Activated CD4-positive, alpha-beta T cell treated with anti-CD3 and anti-CD28 coated beads, Interleukin-2, amount 50 U/mL, for 48 hours (primary cell): ENCODE measurements at places on chromosomes 3 and 15.

DNA sequence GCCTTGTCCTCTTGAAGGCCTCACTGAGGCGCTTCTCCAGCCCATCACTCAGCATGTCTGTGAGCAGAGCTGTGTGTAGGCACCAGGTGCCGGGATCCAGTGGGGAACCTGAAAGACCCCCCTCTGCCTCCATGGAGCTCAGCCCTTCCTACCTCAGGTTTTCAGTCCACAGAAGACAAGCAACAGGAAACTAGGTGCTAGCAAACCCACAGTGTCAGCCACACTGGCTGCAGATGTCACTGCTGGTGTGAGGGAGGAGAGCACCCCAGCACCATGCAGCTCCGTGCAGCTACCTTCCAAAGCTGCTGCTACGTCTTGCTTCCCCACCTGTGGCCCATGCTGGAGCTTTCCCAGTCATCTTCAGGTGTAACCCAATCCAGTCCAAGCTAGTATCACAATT is 17.9 kb downstream of the PSTPIP1 start:
- no peak for DNase-seq

GRCh38 chr3:18968120-18968519 is 180.2 kb upstream of the KCNH8 start:
- no peak for DNase-seq

DNA sequence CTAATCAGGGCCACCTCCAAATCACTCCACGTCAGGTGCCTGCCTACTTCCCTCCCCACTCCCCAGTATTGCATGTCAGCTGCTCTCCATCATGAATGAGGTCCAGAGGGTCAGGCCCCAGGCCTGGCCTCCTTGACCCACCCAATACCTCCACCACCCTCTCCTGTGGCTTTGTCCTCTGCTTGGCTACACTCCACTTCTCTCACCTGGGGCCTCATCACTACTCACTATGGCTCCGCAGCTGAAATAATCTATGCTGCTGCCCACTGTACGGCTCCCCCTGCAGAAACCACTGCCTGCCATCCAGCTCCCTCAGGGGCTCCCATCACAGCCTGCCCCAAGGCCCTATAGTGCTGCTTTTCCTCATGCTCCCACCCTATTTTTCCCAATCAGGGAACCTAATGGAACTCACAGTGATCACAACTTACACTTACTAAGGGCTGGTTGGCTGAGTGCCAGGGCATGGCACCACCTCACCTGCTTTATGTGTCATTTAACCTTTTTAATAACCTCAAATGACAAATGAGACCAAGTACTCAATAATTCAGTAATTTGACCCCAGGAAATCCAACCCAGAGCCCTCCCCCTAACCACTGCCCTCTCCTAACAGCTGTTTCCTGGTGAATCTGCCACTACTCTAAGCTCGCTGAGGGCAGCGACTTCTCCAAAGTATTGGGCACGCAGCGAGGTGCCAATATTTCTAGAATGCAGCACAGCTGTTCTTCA is 2.3 kb downstream of the GORASP1 start:
- no peak for DNase-seq

DNA sequence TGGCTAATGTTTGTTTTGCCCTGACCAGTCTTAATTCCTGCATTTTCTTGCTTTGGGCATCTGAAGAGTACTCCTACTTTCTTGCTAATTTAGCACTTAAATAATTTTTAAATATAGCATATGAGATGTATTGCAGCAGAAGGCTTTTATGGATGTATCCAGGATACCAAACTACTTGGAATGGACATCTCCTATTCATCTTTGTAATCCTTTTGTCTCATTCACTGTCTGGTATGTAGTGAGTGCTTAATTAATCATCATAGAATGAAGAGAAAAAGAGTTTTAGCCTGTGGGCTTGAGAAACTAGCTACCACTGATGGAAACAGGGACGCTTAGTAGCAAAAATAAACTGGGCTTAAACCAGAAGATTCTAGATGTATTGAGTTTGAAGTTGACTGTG is 40.6 kb downstream of the MEX3B start:
- DNase-seq, result no peak

- DNase-seq, result no peak
Measured at GRCh38 chr3:16807391-16807790, 77.4 kb upstream of the PLCL2 start.

- no peak for DNase-seq
Measured at GRCh38 chr3:170739410-170739809, 130.6 kb downstream of the RPL22L1 start.

GRCh38 chr3:14494279-14494972 is 45.7 kb downstream of the GRIP2 start:
- DNase-seq, result no peak

- DNase-seq, result peak; percentile 32
Measured at GRCh38 chr15:58472821-58473581, 41.2 kb downstream of the LIPC start.

DNA sequence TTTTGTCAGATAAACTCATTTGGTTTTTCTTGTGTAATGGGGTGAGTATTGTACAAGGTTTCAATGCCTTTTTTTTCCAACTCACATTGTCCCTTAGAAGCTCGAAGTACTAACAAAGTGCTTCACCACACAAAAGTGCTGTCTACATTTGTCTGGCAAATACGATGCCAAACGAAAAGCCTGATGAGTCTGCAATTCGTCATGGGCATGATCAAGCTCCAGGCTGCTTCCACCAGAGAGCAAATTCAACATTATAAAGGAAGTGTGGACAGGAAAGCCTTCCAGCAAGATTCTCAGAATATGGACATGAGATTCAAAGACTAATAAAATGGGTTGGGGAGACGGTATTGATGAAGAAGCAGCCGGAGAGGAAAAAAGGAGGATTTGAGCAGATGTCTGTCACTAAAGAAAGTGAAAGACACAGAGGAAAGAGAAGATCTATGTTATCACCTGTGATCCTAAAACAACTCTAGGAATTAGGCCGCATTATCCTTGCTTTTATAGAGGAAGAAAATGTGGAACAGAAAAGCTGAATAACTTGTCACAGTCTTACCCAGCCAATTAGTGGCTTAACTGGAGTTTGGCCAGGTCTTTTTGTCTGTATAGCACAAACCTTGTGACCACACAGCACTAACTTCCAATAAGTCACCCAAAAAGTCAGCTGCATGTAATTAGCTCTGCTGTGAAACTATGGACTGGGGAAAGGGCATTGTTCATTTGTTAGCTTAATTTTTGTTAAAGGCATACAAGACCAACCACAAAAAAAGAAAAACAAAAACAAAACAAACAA is 494.8 kb downstream of the FHIT start:
- DNase-seq, result no peak

DNA sequence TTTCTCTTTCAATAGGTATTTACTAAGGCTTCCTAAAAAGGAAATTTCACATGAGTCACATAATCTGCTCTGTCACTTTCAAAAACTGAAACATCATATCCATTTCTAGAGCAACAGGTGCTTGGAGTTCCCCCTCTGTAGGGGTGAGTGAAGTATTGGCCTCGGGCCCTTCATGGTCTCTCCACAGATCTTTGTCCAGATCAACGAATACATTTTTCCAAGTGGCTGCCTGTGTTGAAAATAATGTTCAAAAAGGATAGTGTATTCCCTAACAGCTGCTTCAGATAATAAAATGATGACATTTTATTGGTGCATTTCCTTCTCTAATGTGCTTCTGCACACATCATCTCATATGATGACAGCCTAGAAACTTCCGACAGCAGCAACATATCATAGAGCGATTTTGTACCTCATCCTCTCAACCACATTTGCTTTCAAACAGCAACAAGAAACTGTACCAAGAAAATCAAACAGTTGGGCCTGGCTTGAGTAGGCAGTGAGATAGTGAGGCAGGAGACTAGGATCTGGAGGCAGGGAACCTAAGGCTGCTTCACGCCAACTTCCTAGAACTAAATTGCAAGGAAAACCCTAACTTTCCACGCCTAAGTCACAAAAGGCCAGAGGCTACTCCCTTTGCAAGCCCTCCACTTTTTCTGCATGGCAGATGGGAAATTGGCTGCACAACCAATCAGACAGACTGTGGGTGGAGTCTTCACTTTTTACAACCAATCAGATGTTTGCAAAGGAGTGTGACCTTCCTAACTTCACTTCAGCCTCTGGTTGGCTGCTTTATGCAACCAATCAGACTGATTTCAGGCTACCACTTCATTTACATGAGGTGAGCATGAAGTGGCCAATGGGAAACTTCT is 340.2 kb downstream of the LRRC3B start:
- DNase-seq, result no peak

- no peak for DNase-seq
Measured at GRCh38 chr3:149271669-149272068, 50.0 kb upstream of the CP start.

DNA sequence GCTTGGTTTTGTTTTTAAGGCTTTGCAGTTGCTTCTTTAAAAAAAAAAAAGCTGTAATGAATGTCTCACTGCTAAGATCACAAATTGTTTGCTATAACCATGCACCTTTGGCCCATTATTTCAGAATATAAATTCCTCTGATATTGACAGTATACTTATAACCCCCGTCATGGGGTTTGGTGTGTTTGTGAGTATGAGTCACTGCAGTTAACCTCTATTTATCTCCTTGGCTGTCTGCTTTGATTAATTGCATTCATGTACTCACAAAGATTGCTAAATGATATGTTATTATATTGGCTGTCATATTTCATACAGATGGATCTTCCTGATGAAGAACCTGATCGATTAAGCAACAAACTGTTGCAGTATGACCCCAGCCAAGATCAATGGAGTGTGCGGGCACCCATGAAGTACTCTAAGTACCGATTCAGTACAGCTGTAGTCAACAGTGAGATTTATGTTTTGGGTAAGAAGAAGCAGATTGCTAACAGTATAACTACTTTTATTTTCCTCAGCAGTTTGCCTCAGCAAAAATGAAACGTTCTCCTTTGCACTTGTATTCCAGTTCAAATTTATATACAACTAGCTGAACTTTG is 14.9 kb downstream of the KBTBD12 start:
- DNase-seq, result no peak

DNA sequence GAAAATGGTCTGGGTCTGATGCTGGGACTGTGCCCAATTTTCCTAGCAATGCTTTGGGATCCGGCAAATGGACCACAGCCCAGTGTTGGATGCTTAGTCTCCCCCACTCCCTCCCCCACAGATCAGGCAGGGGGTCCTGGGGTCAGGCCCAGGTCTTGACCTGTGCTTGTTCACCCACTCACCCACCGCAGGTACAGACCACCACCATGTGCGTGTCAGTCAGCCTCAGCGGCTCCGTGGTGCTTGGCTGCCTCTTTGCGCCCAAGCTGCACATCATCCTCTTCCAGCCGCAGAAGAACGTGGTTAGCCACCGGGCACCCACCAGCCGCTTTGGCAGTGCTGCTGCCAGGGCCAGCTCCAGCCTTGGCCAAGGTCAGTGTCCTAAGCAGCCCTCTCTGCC is 10.6 kb downstream of the GRM2 start:
- DNase-seq, result no peak

- DNase-seq, result peak; percentile 21
Measured at GRCh38 chr15:57591237-57591821, 375 bp upstream of the MYZAP start.

DNA sequence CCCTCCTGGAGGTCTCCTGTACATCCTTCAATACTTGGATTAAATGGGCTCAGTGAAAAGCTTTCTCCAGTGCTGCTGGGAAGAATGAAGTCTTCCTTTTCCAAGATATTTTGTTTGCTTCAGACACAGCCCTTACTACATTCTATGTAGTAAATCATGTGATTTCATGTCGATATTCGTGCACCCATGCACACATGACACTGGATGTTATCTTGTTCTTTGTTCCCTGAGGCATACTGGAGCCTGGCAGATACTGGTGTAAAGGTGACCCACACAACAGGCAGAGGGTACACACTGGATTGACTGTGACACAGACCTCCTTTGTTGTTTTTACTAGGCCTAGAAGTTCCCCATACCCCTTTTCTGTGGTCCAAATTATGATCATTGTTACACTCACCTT is 40.3 kb upstream of the ATP2C1 start:
- no peak for DNase-seq

GRCh38 chr3:16410659-16411058 is 102.8 kb downstream of the RFTN1 start:
- no peak for DNase-seq

DNA sequence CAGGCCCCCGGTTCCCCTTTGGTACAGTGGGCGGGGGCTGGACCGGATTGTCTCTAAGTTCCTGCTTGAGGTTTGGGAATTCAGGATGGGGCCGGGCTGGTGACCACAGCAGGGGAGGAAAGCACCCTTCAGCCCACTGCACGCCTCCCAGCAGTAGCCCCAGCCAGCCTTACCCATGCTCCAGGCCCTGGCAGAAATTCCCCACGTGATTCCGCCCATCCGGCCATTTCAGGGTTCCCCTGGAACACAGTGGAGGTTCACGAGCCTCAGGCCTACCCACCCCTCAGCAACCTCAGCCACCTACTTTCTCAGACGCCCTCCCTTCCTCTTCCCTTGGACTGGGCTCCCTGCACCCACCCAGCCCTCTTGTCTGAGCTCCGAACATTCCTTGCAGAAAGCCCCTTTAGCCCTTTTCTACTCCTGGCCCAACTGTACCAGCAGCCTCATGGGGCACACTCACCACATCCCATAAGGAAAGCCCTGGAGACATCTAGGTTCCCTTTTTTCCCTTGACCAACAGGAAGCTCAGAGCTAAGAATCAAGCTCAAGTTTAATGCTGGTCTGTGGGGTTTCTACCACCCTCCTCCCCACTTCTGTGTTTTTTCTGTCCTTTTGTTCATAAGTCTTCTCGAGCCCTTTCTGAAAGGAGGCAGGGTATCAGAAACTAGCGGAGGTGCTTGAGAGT is 11.5 kb downstream of the ALS2CL start:
- no peak for DNase-seq

DNA sequence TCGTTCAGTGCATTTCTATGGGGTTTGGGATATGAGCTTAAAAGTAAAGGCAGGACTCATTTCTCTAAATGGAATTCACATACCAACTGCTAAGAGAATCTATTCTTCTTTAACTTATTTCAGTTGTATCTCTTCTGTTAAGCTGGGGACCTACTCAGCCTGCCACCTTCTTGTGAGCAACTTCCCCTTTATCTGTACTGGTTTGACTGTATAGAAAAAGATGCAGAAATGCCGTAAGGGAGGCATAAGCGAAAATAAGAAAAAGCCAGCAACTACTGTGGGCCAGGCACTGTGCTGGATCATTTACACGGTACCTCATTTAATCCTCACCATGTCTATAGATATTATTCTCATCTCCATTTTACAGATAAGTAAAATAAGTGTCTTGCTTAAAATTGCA is 38.4 kb downstream of the RBMS3 start:
- DNase-seq, result no peak

DNA sequence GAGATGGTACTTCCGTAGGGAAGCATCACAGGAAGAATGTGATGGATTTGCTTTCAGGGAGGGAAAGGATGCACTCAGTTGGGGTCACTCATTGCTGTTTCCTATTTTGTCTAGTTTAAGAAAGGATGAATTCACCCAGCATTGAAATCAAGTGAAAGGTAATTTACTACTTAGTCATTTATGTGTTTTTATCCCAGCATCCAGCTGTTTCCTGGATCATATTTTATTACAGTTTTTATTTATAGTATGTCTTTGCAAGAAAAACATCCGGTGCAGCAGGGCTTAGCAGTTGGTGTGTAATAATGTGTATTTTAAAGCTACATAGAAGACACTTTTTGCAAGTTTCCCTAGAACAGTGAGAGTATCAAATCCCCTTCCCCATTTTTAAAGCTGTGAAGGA is 37.4 kb upstream of the GOLGA8B start:
- no peak for DNase-seq

- no peak for DNase-seq
Measured at GRCh38 chr3:29247088-29247745, 33.7 kb upstream of the RBMS3 start.
